ENCODE measurements at places on chromosomes 3 and 15. TPM values are rescaled to one million over a fixed set of nuclear protein-coding genes. Genes with fewer than 3 reads are reported as not detected.
A peak's percentile ranks its signal among the peaks of the same experiment; 100 is the strongest.

- no peak overlapping the region for H3K4me3 ChIP-seq
- no peaks in the 10 kb centered on the region for H3K27me3 ChIP-seq
- no peaks in the 10 kb centered on the region for H3K4me1 ChIP-seq
- H3K27ac ChIP-seq, result no peak overlapping the region
- DNase-seq, result no peak
Measured at GRCh38 chr15:95946926-95947325, 383.6 kb upstream of the NR2F2 start.

DNA sequence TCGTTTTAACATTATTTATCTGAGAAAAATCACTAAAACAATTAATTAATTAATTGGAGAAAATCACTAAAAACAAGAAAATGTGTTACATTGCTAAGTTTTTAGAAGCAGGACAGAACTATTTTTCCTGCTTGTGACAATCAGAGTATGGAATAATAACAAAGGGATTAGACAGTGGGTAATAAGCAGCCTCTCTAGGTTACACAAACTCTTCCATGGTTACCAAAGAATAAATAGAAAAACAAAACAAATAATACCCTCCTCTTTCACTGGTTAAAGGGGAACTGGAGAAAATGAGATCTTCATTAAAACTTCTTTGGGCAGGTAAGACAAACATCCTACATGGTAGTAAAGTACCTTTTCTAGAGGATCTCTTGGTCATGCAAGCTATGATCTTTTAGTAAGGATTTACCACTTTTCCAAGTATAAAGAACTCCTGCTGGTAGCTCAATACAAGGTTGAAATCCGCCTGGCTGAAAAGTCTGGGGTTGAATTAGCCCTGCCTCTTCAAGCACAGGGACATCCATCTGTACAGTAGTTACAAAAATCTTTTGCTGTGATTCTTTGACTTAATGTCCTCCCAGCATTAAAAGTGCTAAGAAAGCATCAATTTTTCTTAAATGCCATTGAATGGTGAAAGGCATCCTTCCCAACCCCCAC, 2.5 kb upstream of the PLCH1 start:
- H3K27me3 ChIP-seq, result no peaks in the 10 kb centered on the region
- no peak overlapping the region for H3K27ac ChIP-seq

Gene CNTN4
- total RNA-seq, result 7.5 TPM

Gene KBTBD12
- total RNA-seq, result 3.0 TPM

DNA sequence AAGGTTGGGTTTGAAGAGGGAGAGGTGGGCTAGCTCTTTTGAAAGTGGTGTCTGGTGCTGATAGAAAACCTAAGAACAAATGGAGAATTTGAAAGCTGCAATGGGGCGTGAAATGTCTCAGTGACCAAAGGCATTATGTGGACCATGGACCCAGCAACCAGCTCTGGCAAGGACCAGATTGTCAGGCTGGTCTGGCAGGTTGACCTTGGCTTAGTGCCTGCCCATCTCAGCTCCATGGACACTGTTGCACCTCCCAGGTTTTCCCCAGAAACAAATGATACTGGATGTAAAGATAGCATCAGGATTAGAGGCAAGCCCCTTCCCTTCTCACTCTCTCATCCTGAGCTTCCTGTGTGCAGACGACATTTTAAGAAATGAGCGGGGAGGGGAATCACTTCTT, 302.9 kb upstream of the LRRFIP2 start:
- no peak overlapping the region for H3K27ac ChIP-seq
- H3K4me1 ChIP-seq, result no peaks in the 10 kb centered on the region
- no peaks in the 10 kb centered on the region for H3K27me3 ChIP-seq

GRCh38 chr3:138923531-138923994, 23.4 kb downstream of the FOXL2 start:
- no peak overlapping the region for H3K27ac ChIP-seq
- no peaks in the 10 kb centered on the region for H3K27me3 ChIP-seq
- H3K36me3 ChIP-seq, result no peaks in the 10 kb centered on the region
- peak; percentile 83 for DNase-seq

GRCh38 chr15:89009080-89009479, 79.2 kb upstream of the ABHD2 start:
- no peaks in the 10 kb centered on the region for H3K36me3 ChIP-seq
- H3K4me1 ChIP-seq, result no peaks in the 10 kb centered on the region
- H3K27ac ChIP-seq, result no peak overlapping the region
- no peak for DNase-seq
- H3K4me3 ChIP-seq, result no peak overlapping the region

GRCh38 chr3:16536344-16536663, 22.8 kb upstream of the RFTN1 start:
- no peaks in the 10 kb centered on the region for H3K27me3 ChIP-seq
- H3K27ac ChIP-seq, result no peak overlapping the region
- DNase-seq, result no peak

Gene PLCH1
- 0.82 TPM for total RNA-seq

DNA sequence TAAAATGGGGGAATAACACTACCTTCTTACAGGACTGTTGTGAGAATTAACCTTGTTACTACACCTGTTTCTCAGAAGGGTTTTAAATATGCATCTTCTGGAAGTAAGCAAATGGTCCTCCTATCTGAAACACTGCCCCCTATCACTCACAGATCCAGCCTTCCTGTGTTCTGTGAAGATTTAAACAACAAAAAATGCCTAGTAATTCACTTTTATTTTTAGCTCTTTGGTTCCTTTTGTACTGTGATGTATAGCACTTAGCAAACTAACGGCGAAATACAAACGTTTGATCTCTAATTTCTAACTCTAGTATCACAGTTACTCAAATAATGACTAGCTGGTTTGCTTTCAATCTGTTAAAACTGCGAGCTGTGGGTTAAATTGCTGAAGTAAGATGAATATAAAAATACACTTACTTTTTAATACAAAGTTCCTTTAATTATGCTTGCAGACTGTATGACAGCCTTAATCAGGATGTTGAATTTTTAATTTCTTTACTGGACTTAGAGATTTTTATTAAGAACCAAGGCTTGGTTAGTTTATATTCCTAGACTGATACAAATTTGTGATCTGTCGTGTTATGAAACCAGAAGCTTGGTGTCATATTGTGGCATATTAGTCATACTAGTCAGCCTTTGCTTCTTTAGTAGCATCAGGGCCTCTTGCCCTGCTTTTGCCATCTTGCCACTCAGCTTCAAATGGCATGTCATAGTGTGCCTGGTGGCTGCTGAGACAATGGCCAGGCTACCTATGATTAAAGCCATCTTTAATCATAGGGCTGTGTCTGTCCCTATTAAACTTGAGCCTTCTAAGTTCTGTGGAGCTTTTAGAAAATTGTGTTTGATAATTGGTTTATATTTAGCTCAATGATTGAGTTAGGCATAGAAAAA, 9.2 kb downstream of the EIF3J start:
- DNase-seq, result no peak
- no peak overlapping the region for H3K4me3 ChIP-seq
- H3K4me1 ChIP-seq, result peaks cover 45% of the 10 kb centered on the region
- H3K36me3 ChIP-seq, result peaks cover 10% of the 10 kb centered on the region

Gene ACP3
- not detected for total RNA-seq

DNA sequence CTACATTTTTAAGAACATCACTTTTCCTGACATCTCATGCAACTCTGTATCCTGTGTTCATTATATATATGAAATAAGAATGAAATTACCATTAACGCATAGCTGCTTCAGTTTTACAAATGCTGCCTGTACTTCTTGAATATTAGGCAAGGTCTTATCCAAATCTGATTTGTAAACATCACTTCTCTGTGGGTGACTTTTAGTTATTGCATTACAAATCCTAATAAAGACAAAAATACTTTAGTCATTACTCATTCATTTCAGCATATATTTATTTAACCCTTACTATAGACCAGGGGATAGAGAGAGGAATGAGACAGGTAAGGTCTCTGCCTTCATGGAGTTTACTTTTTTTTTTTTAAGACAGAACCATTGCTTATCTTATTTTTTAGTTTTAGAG, 36.8 kb downstream of the MTMR10 start:
- H3K27me3 ChIP-seq, result no peaks in the 10 kb centered on the region
- H3K4me1 ChIP-seq, result no peaks in the 10 kb centered on the region
- peaks cover 100% of the 10 kb centered on the region for H3K36me3 ChIP-seq
- H3K4me3 ChIP-seq, result no peak overlapping the region

- peak overlapping the region; percentile 48 for H3K27ac ChIP-seq
- no peak overlapping the region for H3K4me3 ChIP-seq
- no peaks in the 10 kb centered on the region for H3K27me3 ChIP-seq
- no peaks in the 10 kb centered on the region for H3K4me1 ChIP-seq
- no peak for DNase-seq
- H3K36me3 ChIP-seq, result no peaks in the 10 kb centered on the region
Measured at GRCh38 chr3:160781863-160782262, 25.8 kb downstream of the PPM1L start.

- H3K4me3 ChIP-seq, result no peak overlapping the region
- no peaks in the 10 kb centered on the region for H3K27me3 ChIP-seq
Measured at GRCh38 chr3:83849106-83849730, 1109.6 kb upstream of the CADM2 start.

DNA sequence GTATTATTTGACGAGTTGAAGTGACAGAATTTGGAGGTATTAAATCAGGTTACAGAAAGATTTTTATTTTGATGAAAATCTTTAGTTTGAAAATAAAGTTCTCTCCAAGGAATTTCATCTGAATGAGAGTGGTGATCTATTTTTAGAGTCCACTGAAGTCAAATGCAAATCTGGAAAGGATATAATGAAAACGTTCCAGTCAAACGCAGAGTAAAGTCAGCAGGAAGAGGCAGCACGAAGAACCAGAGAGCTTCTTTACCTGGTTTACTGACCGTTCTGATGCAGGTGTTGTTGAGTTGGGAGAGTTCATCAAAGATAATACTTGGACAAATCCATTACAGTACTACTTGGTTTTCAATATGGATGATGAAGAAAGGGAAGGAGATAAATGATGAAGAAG, 8.7 kb downstream of the P2RY14 start:
- H3K27me3 ChIP-seq, result no peaks in the 10 kb centered on the region
- H3K36me3 ChIP-seq, result no peaks in the 10 kb centered on the region
- no peak for DNase-seq

Gene MITF
- total RNA-seq, result 68.3 TPM

DNA sequence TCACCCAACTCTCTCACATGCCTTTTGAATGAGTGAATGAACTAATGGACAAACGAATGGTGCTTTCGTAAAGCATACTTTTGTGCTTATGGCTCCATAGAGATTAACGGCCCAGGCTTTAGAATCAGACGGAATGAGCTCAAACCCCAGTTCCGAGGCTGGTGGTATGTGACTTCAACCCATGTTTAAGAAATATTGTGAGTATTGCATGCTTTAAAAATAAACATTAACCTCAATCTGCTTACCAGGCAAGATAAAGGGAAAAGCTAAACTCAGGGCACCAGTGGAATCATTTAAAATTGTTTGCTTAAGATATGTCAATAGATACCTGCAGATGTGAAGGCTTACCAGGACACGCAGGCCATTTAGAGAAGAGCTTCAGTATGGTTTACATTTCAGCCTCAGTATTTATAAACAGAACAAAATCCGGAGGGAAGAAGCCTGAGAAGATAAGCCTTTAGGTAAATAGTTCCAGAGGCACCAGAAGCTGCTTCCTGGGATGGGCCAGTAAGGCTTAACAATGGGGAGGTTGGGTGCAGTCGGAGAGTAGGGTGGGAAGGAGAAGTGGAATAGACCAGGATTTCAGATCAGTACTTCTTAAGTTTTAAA, 186.4 kb downstream of the ADAMTS9 start:
- DNase-seq, result no peak
- H3K27ac ChIP-seq, result no peak overlapping the region
- H3K36me3 ChIP-seq, result no peaks in the 10 kb centered on the region
- no peaks in the 10 kb centered on the region for H3K27me3 ChIP-seq

GRCh38 chr3:194142156-194142910, 6.4 kb downstream of the HES1 start:
- H3K36me3 ChIP-seq, result no peaks in the 10 kb centered on the region
- peak overlapping the region; percentile 10 for H3K4me3 ChIP-seq
- DNase-seq, result peak; percentile 87
- no peaks in the 10 kb centered on the region for H3K27me3 ChIP-seq
- peak overlapping the region; percentile 90 for H3K27ac ChIP-seq
- peaks cover 45% of the 10 kb centered on the region for H3K4me1 ChIP-seq

DNA sequence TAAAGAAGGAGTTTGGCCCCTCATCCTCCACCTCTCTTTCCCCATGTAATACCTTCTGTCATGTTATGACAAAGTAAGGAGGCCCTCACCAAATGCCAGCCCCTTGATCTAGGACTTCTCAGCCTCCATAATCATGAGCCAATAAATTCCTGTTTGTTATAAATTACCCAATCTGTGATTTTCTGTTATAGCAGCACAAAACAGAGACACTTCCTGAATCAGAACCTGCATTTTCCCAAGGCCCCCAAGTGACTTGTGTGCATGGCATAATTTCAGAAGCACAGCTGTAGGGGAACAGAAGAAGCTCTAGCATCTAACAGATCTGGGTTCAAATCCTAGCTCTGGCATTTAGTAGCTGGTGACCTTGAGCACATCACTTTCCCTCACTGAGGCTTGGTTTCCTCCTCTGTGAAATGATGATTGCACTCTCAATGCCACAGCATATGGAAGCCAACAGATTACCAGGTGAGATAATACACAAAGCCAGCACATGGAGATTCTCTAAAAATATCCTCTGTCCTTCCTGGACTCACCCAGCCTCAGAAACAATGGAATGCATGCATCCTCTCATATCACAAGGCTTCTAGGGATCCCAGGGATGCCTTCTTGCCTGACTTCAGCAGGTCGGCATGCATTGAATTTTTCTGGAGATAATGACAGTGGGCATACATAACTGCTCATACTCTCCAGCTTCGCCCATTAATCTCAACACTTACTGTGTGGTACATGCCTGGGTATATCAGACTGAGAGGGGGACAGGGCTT, 26.3 kb downstream of the TLNRD1 start:
- no peak overlapping the region for H3K4me3 ChIP-seq
- H3K27me3 ChIP-seq, result no peaks in the 10 kb centered on the region
- no peak for DNase-seq
- no peaks in the 10 kb centered on the region for H3K36me3 ChIP-seq
- H3K27ac ChIP-seq, result no peak overlapping the region
- no peaks in the 10 kb centered on the region for H3K4me1 ChIP-seq

GRCh38 chr15:69298354-69298696, 387 bp upstream of the PAQR5 start:
- peaks cover 46% of the 10 kb centered on the region for H3K27me3 ChIP-seq
- no peak for DNase-seq
- H3K4me1 ChIP-seq, result peaks cover 12% of the 10 kb centered on the region
- no peak overlapping the region for H3K27ac ChIP-seq
- peak overlapping the region; percentile 50 for H3K4me3 ChIP-seq

Gene GOLGA8R
- 4.8 TPM for total RNA-seq

- H3K36me3 ChIP-seq, result no peaks in the 10 kb centered on the region
- no peak overlapping the region for H3K4me3 ChIP-seq
- no peak overlapping the region for H3K27ac ChIP-seq
- DNase-seq, result no peak
- no peaks in the 10 kb centered on the region for H3K27me3 ChIP-seq
Measured at GRCh38 chr3:50687127-50687751, 12.5 kb downstream of the DOCK3 start.

GRCh38 chr15:38814891-38815290, 250.3 kb upstream of the RASGRP1 start:
- H3K4me1 ChIP-seq, result peaks cover 5% of the 10 kb centered on the region
- H3K27me3 ChIP-seq, result no peaks in the 10 kb centered on the region
- no peak for DNase-seq
- H3K36me3 ChIP-seq, result no peaks in the 10 kb centered on the region
- H3K27ac ChIP-seq, result no peak overlapping the region
